Left renal cortex interstitium (tissue), 4 donors: ENCODE measurements at places on chromosomes 7 and 10.

- no peak for DNase-seq
Measured at GRCh38 chr10:72597897-72598296, 28.0 kb downstream of the MICU1 start.

DNA sequence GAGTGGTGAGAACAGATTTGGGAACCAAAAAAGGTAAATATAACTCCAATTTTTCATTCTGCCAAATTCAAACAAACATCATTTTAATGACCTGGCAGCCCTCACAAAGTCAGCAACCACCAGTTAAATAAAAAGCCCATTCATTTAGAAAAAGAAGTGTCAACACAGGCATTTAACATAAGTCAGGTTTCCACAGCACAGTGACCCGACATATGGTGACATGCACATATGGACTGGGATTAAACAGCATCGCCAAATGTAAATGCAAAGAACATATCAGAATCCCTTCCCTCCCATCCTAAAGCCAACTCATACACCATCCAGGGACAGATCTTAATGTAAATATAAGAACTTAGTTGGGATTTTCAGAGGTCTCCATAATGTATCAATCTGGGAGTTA is 293.2 kb downstream of the FGFR2 start:
- DNase-seq, result no peak

DNA sequence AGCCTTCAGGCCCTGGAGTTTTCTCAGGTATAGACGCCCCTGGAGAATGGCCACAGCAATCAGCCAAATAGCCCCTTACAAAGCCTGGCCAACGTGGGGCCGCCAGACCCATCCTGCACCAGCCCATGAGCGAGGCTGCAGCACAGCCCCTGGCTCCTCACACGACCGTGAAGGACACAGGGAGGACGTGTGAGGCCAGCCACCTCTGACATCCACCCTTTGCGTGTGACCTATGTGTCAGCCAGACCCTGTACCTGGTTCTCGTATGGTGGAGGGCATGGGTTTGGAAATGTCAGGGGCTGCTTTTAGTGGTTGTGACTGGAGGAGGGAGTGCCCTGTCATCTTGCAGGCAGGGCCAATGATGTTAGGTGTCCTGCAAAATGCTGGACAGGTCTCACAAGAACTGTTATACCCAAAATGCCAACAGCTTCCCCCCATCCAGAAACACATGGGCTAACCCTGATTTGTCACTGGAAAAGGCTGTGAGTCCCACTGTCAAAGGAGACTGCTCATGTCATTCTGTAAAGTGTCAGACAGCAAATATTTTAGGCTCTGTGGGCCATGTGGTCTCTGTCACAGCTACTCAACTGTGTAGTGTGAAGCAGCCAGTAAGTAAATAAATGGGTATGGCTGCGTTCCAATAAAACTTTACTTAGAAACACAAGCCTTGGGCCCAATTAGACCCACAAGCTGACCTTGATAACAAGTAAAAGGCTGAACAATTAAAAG is 30.0 kb downstream of the NOD1 start:
- DNase-seq, result no peak

GRCh38 chr7:101814081-101814990 is 3.1 kb upstream of the CUX1 start:
- no peak for DNase-seq

- no peak for DNase-seq
Measured at GRCh38 chr10:130510755-130511154, 374.6 kb downstream of the GLRX3 start.

GRCh38 chr10:93566435-93567276 is at the start of gene FFAR4:
Gene FFAR4 (plus strand): TSS chr10:93566665. CDS start chr10:93566721, 56 bp downstream.
- DNase-seq, result no peak

GRCh38 chr10:2921956-2922680 is 145.2 kb upstream of the PFKP start:
- DNase-seq, result no peak

DNA sequence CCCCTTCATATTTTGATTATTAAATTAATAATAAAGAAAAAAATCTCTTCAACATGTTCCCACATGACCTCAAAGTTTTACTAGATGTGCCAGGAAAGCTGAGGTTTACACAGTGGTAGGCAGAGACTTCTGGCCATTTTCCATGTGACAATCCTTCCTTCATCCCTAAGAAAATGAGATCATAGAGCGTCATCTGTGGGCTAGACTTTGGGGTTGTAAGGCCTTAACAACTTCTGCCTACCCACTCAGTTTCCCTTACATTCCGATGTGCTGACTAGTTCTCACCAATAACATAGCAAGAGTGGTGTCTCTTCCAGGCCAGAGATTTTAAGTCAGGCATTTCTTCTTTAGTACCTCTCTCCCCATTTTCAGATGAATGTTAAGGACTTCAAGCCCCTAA is 171.1 kb upstream of the PHF14 start:
- DNase-seq, result no peak

GRCh38 chr10:52877451-52877850 is 104.9 kb upstream of the MBL2 start:
- DNase-seq, result no peak

DNA sequence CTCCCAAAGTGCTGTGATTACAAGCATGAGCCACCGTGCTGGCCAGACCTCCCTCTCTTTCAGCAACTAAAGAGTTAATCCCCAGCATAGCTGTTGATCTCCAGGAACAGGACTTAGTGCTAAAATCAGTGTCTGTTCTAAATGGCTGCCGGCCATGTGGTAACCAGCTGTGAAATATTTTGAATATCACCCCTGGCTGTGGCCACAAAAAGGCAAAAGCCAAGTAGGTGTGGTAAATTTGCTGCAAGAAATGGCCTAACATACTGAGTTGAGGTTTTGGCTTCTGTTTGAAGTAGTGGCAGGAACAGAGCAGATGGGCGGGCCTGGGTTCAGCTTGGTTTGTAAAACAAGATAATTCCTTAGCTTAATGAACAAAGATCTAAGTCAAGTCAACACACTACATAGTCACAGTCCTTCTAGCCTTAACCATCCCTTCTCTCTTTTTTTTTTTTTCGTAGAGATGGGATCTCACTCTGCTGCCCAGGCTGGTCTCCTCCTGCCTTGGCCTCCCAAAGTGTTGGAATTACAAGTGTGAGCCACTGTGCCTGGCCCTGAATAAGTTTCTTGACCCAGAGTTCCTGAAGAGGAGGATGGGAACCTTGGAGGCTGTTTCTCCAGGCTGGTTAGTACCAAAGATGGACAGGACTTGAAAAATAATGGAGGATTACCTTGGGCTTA is 22.7 kb upstream of the AGFG2 start:
- DNase-seq, result no peak

DNA sequence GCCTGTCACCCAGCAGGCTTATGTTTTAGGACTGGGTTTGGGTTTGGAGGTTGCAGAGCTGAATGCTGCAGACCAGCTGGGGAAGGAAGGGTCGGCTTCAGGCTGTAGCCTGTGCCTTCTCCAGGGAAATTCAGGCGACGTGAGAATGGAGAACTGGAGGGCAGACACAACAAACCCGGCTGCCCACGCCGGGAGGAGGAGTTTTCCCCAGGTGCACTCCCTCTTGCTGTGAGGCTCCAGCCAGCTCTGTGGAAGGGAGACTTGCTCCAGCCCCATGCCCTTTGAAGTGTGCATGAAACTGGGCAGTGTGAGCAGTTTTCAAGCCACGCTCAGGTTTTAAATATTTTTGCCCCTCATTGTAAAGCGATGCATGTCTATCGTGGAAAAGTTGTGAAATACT is 279.1 kb downstream of the CCSER2 start:
- no peak for DNase-seq

- no peak for DNase-seq
Measured at GRCh38 chr10:7288060-7288690, 122.7 kb downstream of the SFMBT2 start.

GRCh38 chr7:55158541-55159382 is 139.9 kb downstream of the EGFR start:
- DNase-seq, result no peak

- no peak for DNase-seq
Measured at GRCh38 chr10:67923551-67923950, 39.1 kb downstream of the SIRT1 start.

DNA sequence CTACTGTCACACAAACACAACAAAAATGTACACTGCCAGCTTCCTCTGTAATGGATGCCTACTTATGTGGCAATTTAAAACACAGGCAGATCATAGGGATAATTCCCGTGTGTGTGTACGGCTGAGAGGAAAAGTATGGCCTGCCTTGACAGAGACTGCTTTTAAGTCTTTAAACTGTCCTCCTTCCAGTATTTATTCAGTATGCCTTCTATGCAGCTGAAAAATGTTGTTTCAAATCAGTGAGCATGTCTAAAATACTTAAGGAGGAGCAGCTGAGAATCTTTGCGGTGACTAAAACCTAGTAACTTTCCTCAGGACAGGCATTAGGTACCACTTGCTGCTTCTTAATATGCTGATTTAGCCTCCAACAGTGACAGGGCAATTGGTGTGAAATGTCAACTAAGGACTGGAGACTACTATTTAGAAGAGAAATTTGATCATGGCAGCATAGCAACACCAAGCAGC is 126.3 kb downstream of the CACNA2D1 start:
- DNase-seq, result no peak
